Astrocyte of the hippocampus (primary cell): ENCODE measurements at places on chromosomes 7 and 10.

GRCh38 chr7:92622030-92622429 lies 31.8 kb upstream of the FAM133B start:
- no peak for DNase-seq

- DNase-seq, result no peak
Observed at GRCh38 chr10:79181227-79181626, 112.5 kb downstream of the ZMIZ1 start.

DNA sequence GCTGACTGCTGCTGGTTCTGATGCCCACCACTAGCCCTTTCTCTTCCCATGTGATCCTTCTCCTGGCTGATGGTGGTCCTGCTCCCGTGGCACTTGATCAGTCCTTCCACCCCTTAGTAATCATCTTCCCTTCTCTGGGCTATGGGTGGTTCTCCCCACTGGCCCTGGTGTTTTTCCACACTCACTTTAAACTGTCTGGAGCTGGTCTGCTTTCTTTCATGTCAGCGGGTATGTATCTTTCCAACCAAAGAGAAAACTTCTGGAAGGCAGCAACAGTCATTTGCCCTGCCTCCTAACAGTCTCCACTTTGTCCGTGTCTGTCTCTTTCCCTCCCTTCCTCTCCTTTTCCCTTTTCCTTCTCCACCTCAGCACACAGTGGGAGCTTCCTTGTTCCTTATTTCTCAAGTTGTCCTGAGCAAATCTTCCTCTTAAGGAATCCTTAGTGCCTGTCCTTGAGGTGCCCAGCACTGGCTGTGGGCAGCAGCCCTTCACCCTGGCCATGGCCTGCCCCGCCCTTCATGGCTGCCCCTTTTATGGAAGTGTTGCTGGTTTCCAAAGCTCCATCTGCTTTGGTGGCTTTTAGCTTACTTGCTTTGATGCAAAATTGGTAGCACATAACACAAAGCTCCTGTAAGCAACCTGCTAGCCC lies 189.0 kb downstream of the TCF7L2 start:
- no peak for DNase-seq

- no peak for DNase-seq
Observed at GRCh38 chr7:155878674-155879073, 66.4 kb upstream of the SHH start.

DNA sequence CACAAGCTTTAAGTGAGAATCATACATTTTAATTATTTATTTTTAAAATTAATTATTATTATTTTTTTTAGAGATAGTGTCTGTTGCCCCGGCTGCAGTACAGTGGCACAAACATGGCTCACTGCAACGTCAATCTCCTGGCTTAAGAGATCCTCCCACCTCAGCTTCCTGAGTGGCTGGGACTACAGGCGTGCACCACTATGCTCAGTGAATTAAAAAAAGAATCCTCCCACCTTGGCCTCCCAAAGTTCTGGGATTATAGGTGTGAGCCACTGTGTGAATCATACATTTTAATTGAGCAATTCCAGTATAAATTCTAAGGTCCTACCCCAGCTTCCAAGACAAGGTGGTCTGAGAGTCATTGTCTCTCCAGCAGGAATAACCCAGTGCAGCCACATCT lies 172.4 kb downstream of the JAZF1 start:
- DNase-seq, result no peak

DNA sequence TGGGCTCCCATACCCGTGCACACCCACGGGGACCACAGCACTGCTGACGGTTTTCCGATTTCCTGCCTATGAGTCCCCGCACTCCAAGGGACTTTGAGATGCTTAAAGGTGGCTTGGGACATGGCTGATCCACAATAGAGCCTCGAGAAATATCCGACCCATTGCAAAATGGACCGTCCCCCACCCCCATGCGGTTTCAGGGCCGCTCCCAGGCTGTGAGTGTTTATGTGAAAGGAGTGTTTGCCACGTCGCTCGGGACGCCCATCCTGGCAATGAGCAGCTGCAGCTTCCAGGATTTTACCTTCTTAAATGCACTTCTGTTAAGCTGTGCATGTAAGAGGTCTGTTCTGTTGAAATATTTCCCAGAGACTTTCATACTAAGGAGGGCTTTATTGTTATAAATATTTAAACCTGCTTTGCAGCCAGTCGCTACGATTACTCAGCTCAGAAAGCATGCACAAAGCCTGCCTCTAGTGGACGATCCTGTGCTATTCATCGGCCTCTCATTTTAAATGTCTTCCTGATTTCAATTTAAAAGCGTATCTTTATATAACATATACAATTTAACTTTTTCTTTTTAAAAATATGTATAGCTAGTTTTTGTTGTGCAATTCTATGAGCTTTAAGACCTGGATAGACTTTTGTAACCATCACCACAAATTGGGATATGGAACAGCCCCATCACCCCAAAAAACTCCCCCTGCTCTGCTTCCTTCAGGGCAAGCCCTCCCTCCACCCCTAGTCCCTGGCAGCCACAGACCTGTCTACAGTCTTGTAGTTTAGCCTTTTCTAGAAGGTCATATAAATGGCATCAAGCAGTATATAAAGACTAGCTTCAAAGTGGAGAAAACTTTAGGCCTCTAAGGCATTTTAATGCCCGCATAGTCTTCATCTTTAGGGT lies 418.3 kb downstream of the PAXIP1 start:
- DNase-seq, result peak; percentile 40

DNA sequence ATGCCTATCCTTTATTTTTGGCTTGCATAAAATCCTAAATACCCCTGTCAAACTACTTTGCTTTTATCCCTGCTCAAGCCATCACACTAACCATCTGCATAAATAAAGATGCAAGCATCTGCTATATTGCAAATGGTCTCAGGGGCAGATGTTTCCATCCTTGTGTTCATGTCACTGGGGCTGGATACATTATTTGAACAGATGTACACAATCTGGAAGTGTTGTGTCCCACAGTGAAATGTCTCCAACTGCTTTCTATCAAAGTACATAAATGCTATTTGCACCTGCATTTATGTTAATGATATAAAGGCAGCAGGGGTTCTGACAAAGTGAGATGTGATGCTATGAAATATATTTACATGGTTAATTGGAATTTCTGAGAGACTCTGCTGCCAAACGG lies 163.1 kb downstream of the ZNF438 start:
- no peak for DNase-seq

- DNase-seq, result no peak
Observed at GRCh38 chr10:122206471-122207065, 64.5 kb upstream of the BTBD16 start.

DNA sequence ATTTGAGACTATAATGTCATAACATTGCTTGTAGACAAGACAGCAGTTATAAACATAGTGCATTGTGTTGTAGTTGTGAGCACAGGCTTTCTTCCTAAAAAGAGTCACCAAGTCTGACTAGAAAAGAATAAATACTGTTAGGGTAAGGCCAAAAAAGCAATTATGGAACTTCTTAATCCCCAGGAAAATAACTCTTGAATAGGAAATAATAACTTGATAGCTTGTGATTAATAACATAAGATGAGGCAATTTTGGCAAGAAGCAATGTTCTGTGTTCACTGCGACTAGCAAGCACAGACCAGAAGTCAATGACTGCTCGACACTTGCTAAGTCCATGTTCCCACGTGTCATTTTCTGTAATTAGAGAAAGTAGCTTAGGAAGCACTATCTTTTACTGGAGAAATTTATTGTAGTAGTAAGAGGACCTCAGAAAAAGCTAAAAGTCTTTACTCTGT lies 97.1 kb downstream of the AGMO start:
- no peak for DNase-seq

- DNase-seq, result no peak
Observed at GRCh38 chr10:60739558-60739957, 38.7 kb upstream of the CDK1 start.

DNA sequence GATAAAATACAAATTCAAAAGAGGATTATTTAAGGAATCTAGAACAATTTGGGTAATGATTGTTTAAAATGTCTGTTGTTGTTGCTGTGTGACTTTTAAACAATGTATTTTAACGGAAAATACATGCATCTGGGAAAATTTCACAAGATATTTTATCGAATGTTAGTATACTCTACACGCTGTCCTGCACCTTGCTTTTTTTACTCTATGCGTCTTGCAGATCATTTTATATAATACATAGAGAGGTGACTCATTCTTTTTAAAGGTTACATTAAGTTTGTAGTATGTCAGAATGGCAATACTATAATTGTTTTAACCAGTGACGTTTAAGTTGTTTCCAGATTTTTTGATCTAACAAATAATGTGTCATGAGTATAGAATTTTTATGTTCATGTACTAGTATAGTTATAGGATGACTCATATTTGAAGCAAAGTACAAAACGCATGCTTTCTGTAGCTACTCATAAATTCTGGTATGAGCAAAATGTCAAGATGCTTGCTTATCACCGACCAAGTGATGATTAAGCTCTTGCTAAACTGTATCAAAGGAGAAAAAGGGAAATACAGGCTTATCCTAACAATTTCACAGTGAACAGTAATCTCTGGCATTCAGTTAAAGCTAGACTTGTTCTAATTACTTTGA lies 4.9 kb downstream of the DKK1 start:
- DNase-seq, result peak; percentile 74

DNA sequence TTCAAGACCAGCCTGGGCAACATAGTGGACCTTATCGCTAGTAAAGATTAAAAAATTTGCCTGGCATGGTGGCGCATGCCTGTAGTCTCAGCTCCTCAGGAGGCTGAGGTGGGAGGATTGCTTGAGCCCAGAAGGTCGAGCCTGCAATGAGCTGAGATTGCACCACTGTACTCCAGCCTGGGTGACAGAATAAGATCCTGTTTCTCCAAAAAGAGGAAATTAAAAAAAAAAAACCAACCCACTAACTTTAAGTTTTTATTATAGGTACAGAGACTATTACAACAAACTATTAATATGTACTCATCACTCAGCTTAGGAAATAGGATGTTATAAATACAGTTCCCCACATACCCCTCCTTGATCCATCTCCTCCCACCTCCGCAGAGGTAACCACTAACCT lies 30.2 kb downstream of the DHTKD1 start:
- DNase-seq, result no peak

DNA sequence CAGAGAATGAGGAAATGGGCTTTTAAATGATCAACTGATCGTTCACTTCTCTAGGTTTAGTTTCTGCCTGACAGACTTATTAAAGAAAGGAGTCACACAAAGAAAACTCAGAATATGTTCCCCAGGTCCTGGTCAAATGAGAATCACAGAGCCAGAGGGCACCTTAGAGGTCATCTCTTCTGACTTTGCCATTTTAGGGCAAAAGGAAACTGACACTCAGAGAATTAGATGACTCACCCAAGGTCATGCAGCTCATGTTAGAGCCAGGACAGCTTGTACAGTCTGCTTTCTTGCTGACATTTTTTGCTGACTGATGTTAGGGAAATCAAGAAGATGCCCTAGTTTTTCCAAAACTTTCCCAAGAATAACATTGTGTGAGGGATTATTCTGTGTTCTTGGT lies 312.7 kb upstream of the SP8 start:
- DNase-seq, result no peak

- DNase-seq, result no peak
Observed at GRCh38 chr7:28458732-28459131, 46.4 kb downstream of the CREB5 start.

DNA sequence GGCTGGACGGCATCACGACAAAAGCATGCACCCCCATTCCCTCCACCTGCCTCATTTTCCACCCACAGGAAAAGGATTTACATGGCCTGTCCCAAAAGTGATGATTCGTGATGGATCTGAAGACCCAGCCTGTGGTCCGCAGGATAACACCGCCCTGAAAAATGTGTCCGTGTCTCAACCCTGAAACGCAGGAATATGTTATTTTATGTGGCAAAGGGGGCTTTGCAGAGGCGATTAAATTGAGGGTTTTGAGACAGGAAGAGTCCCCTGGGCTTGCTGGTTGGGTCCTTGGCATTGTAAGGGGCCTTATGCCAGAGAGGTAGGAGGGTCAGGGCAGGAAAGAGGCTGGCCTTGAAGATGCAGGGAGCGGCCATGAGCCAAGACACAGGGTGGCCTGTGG lies 80.2 kb upstream of the PPP2R2D start:
- no peak for DNase-seq

DNA sequence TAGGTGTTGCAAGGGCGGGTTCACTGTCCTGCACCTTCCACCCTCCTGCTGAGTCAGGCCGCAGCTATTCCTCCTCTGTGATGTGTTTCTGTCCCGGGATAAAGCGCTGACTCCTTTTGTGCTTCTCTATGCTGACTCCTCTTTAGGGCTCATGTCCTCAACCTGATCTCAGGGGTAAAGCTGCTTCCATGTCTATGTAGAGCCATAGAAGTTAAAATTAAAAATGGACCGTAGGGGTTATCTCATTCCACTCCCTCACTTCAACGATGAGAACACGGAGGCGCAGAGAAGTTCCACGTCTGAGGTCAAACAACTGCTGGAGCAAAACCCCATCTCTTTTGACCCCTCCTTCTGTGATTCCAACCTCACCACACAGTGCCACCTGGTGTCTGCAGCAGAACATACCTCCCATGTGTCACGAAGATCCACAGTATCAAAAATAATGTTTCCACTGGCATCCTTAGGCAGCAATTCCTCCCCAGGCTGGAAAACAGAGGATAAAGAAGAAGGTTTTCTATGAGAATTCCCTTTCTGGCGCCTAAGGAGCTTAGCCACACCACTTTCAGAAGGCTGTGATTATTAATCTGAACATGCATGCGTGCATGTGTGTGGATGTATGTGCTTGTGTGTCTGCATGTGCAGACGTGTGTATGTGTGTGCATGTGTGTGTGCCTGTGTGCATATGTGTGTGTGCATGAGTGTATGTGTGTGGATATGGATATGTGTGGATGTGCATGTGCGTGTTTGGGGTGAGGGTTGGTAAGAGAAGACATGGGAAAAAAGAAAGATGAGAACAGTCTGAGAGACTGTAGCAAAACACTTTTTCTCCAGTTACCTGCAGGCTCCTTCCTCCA lies 81.2 kb upstream of the UCN3 start:
- peak; percentile 62 for DNase-seq

GRCh38 chr7:128003787-128004186 lies 27.4 kb downstream of the LRRC4 start:
- no peak for DNase-seq

- peak; percentile 43 for DNase-seq
Observed at GRCh38 chr7:20403331-20403730, 72.6 kb downstream of the ITGB8 start.

GRCh38 chr10:109883859-109884771 lies 39.2 kb downstream of the XPNPEP1 start:
- DNase-seq, result peak; percentile 94
